ENCODE measurements at places on chromosomes 6 and 20. TPM values are rescaled to one million over a fixed set of nuclear protein-coding genes. Genes with fewer than 3 reads are reported as not detected.

GRCh38 chr6:159399751-159400221 lies 230.6 kb downstream of the FNDC1 start:
- peak; percentile 32 for DNase-seq

The PMEPA1 gene
- total RNA-seq = 12.1 TPM

The SLC22A16 gene
- not detected for total RNA-seq

DNA sequence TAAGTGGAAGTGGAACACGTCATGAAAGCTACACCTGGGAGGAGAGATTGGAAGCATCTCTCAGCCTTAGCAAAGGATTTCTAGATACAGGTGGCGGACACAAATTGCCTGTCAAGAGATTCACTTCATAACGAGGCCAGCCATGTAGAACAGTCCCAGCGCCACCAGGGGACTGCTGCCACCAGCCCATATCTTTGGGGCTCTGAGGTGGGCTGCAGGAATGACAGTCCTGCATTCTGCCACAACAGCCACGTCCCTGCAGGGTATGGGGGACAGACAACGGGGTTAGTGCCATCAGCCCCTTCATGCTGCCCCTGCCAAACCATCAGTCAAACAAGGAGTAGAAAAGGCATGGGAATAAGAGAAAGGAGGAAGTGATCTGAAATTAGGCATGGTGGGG lies 81.2 kb upstream of the SASH1 start:
- DNase-seq = no peak

- DNase-seq = no peak
These were observed 20.9 kb downstream of the ENTPD6 start for GRCh38 chr20:25216199-25216945.
